ENCODE measurements at places on chromosomes 1 and 21.

- DNase-seq = no peak
These were observed 108.9 kb upstream of the POGK start for GRCh38 chr1:166730299-166730888.

DNA sequence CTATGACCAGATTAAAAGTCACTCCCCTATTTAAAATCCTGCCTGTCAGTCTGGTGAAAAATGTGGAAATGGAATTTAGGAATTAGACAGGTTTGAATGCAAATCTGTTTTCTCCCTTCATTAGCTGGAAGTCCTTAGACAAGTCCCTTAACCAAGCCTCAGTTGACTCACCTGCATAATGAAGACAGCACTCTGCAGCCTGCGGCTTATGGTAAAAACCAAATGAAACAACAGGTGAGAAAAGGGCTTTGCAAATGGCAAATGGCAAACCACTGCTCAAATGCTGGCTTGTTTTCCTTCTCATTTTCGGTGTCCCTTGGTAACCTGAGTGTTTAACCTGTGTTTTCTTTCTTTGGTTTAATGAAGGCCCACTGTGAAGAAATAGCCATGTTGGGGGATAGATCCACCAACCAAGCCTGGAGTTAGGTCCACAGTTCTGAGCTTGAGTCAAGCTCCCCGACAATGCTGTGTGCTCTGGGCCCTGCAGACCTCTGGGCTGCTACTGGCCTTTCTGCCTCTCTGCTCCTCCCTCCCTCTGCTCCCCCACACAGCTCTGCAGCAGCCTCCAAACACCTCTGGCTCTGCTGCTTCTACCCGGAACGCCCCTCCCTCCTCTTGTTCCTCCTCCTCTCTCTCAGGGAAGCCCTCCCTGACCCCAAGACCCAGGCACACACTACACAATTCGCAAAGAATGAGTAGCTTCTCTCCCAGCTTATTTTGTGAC, 641.8 kb downstream of the MATN1 start:
- no peak for DNase-seq

DNA sequence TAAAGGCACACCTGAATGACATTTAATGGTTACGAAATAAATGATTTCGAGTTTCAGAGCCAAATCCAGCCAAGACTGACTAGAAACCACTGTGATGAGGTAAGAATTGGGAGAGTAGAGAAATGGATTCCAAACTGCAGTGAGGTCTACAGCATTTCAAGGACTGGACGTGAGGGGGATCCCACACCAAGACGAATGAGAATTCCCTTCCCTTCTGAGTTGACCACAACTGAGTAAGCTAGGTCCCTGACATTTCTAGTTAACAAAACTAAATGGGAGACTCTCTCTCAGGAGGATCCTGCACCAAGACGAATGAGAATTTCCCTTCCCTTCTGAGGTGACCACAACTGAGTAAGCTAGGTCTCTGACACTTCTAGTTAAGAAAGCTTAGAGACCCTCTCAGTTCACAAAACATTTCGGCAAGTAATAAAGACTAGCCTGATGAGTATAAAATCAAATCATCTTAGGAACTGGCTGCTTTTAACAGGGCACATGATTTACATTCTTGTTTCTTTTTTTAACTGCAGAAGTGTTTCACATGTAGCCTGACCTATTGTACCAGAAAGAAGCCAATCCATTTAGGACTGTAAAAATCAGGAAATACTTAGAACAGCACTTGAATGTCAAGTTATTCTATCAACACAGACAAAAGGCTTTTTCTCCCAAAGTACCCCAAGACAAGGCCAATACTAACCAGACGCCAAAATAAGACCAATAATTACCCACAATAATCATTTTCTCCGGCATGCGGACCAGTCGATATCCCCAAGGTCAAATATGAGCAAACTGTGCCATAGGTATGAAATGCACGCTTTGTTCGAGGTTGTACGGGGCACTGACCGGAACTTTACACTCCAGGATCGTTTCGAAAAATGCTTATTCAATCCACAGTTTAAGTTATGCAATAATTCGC, 1.4 kb upstream of the SPATA1 start:
- no peak for DNase-seq

GRCh38 chr1:5939271-5940170, 52.7 kb downstream of the NPHP4 start:
- DNase-seq = no peak

DNA sequence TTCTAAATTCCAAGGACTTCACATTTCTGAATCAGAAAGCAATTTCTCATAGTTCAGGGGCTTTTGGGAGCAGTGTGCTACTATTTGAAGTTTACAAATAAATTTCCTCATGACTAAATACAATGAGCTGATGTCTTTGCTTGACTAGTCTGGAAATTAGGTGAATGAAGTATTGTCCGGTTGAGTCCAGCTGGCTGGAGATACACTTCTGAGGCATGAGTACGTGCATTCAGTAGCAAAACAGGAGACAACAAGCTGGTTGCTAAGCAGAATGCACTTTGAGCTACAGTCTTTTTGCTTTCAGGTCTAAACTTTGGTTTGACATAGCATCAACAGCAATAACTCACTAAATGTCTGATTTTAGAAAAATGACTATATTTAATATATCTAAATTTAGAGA, 27.1 kb downstream of the ZNHIT6 start:
- DNase-seq = no peak

GRCh38 chr1:70528590-70529333, 117.7 kb downstream of the CTH start:
- DNase-seq = no peak

- no peak for DNase-seq
These were observed 49.8 kb downstream of the COLGALT2 start for GRCh38 chr1:183987593-183988318.

DNA sequence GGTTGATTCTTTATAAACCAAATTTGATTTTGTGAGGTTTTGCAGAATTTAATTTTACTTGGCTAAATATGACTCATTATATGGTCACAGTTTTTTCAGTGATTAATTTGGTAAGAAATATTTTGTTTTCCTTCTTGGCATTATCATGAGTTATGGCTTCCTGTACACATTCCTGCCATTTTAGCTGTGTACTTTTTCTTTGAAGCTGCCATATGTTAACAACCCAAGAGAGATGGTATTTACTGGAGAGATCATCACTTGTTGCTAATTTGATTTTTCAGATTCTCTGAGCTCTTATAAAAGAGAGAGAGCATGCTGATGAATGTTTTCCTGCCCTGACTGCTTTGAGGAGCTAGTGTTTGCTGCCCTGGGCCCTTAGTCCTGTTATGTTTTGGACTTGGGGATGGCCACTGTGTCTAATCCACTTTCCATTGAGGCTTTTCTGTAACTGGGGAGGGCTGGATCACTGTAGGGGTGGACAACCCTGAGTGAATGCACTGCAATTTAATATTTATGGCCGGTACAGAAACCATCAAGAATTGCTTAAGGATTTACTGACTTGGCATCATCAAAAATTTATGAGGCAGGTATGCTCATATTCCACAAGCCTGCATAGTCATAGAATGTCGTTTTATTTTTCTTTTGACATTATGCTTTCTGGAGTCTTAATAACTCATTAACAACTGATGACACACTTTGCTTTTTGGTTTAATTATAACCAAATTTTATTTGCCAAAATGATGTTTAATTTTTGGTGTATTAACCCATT, 200.9 kb downstream of the DISC1 start:
- DNase-seq = no peak

DNA sequence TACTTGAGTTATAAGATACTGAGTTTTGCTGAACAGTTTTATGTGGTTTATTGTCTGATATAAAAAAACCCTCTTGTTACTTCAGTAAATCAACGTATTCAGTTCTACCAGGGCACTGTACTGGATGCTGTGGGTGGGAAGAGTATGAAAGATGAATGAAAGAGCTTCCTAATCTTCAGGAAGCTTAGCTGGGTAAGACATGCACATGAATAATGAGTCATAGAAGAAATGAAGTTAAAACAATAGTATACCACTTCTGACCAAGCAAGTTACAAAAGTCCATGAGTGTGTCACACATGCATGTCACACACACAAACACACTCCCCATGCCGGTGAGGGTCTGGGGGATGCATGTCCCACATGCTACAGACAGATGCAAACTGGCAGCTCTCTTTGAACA, 105.9 kb downstream of the SIPA1L2 start:
- no peak for DNase-seq

DNA sequence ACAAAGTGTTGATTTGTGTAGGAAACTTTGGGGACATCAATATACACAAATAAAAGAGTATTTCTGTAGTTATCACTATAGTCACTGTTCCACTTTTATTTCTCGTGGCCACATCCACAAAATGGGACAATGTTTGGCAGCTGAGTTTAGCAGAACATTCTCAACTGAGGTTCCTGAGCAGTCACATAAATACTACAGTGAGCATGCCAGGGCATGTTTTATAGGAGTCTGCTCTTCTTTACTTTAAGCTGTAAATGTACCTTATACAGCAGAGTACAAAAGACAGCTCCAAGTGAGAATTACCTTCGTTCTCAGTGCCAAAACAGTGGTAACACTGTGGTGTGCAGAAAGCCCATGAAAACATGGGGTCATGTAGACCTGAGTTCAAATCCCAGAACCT, 5.0 kb downstream of the BTG3 start:
- DNase-seq = no peak

DNA sequence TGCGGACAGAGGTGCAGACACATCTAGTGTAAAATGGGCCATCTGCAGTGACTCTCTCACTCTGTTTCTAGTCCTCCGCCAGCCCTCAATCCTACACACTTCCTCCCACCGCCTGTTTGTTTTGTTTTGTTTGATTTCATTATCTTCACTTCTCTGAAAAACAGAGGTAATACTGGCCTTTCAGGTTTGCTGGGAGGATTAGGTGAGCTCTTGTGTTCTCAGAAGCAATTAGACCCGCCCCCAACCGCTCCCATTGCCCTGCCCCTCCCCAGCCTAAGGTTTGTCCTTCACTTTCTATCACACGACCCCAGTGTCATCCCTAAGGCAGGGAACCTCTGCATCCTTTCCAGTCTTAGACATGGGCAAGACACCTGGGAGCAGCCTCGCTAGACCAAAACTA, 43.2 kb upstream of the TACSTD2 start:
- no peak for DNase-seq

GRCh38 chr1:191151321-191151807, 673.7 kb upstream of the BRINP3 start:
- DNase-seq = no peak

- DNase-seq = no peak
These were observed 222.7 kb downstream of the TM2D1 start for GRCh38 chr1:61501971-61502916.

DNA sequence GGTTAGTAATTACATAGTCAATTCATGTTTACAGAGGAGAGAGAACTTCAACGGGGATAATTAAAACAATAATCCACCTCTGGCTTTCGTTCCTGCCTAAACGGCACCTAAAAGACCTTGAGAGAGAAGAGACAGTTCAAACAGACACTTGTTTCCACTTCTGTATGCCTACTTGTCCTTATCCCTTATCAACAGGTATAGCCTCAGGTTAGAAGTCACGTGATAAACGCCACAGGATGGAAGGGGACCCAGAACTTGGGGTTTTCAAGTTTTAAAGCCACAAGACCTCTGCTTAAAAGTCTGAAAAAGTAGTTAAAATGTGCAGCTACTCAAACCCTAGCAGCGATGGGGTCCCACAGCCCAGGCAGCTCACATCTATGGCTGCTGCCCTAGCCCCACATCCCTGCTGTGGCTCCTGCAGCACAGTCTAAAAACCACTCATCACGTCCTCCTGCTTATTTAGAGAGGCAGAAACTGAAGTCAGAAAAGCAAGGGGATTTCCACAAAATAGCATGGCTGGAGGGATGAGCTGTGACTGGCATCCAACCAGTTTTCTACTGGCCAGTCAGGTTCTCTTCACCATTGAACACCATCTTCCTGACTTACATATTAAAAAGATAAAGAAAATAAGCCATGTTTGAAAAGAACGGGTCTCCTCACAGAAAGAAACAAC, 51.2 kb upstream of the SEC16B start:
- DNase-seq = no peak

DNA sequence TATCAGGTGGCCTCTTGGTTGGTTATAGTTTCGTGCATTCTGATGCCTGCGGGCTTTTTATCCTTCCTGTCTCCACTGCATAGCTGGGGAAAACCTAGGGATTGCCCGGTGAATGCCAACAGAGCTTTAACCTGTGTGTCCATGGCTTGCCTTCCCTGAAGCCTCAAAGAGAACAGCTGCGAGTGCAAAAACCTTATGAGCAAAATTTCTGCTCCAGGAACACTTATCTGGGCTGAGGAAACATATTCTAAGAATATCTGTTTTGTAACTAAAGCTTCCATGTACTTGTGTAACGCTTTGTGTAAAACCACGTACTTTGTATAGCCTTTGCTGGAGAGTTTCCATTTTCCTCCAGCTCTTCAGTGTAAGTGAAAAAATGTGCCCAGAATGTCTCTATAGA, 7.2 kb downstream of the CNST start:
- no peak for DNase-seq

GRCh38 chr1:85544689-85545215, 35.8 kb upstream of the CCN1 start:
- DNase-seq = no peak

GRCh38 chr21:19535356-19535755, 1131.8 kb upstream of the TMPRSS15 start:
- DNase-seq = no peak

DNA sequence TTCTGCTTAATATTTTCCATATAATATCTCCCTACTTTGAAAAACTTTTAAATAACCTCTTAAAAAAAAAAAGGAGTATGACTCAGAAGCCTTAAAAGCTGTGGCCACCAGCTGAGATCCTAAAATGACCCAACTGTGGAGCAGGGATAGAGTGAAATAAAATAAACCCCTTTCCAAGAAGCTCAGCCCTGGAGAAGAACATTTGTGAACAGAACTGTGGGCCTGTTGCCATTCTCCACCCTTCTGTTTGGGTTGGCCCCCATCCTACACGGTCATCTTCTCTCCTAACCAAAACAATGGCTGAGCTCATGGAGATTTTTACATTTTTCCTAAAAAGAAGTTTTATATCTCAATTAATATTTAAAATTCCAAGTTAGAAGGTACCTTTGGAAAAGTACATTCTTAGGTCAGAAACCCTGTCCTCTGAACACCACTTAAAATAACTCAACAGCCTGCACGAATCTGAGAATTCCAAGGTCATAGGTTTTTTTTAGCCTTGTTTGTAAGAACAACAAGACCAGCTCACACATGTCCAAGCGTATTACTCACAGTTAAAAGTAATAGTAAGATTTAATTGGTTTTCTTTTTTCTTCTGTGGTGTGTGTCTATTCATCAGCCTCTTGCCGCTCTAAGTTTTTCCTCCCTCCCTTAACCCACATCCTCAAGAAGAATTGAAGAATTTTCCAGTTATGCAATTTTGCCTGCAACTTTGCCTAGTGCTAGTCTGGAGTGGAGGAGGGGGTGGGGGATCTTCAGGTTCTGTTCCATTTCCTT, 107.7 kb upstream of the ERRFI1 start:
- peak; percentile 86 for DNase-seq

DNA sequence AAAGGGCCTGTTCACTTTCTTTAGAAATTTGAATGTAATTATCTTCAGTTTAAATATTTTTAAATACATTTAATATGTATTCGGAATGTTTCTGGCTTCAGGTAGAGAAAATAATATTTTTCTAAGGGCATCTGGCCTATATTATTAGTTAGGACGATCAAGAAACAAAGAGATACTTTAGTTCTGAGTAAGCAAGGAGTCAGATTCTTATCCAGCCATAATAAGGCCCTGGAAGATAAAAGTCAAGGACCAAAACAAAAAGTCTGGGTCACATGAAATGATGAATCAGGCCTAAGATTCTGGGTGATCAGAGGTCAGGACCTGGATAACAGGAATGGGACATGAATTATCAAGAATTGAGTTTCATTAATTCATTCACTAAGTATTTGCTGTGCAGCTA, 6.3 kb downstream of the PHC2 start:
- no peak for DNase-seq

Data from suprapubic skin (tissue), 4 donors.